Caki2 (cell line): ENCODE measurements at places on chromosomes 5 and 9.

- DNase-seq, result no peak
Observed at GRCh38 chr5:128253161-128253560, 169.6 kb downstream of the SLC12A2 start.

DNA sequence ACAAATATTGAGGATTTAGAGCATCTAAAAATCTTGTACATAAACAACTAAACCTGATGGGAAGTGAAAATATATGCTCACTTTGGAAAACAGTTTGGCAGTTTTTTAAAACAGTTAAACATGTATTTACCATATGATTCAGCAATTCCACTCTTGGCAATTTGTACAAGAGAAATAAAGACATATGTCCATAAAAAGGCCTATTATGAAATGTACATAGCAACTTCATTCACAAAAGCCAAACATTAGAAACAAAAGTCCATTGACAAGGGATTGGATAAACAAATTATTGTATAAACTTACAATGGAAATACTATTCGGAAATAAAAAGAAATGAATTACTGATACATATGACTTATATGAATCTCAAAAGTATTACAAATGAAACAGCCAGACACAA is 196.2 kb upstream of the SLC24A2 start:
- no peak for DNase-seq

DNA sequence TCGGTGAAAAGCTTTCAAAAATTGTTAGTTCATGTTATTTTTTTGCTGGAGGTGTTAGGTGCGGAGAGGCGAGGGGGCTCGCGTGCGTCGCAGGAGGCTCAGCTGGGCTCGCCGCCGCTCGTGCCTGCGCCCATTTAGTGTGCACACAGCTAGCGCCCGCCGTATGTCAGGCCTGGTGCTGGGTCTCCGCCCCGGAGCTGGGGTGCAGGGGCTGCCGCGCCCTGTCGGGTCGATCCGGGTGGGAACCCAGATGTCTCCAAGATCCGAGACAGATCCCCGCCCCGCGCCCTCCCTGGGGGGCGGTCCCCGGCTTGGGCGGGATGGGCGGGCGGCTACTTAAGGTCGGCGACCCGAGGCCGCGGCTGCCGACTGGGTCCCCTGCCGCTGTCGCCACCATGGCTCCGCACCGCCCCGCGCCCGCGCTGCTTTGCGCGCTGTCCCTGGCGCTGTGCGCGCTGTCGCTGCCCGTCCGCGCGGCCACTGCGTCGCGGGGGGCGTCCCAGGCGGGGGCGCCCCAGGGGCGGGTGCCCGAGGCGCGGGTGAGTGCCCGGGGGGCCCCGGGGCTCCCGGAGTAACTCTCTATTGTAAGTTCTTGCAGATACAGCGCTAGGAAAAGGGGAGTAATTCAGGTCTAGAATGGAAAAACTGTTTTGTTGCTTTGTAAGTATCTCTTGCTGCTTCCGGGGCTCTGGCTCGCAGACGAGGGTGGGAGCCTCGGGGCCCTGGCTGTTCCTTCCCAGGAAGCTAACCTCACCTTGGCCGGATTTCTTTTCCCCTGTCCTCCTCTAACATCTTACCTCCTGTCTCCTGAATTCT is 31.7 kb downstream of the GSN start:
- no peak for DNase-seq

- DNase-seq, result no peak
Observed at GRCh38 chr9:28051559-28052503, 478.6 kb upstream of the C9orf72 start.

DNA sequence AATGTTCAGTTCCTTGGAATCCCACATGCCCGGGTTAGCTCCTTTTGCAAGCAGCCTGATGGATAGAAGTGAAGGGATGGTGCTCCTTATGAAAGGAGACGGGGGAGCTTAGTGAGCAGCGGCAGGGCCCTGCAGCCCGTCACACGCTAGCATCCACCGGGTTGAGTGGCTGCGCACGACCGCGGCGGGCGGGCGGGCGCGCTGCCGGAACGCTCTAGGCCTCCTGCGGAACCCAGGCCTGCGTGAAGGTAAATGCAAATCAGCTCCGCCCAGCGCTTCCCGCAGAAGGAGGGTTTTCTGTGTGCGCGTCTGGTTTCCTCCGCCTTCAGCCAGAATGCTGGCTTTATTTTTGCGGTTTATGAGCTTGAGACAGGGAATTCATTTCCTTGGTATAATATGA is 19.8 kb downstream of the IL12B start:
- DNase-seq, result no peak

- no peak for DNase-seq
Observed at GRCh38 chr5:73444499-73445438, 3.8 kb downstream of the FOXD1 start.

DNA sequence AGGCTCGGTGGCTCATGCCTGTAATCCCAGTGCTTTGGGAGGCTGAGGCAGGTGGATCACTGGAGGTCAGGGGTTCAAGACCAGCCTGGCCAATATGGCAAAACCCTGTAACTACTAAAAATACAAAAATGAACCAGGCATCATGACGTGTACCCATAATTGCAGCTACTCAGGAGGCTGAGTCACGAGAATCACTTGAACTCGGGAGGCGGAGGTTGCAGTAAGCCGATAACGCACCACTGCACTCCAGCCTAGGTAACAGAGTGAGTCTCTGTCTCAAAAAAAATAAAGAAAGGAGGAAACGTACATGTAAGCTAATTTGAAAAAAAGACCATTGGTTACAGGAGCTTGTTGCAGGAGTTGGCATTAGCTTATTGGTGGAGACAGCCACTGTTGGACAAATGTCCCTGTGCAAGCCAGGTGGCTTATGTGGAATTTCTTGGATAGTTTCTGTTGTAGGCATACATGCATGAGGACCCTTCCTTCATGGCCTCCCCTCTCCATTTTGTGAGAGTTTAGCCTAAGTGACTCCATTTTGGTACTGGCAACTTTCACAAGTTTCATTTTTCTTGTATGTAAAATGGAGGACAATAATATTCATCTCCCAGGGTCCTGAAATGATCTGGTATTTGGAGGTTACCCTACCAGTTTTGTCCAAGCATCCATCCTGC is 16.8 kb upstream of the RAB14 start:
- no peak for DNase-seq

- DNase-seq, result no peak
Observed at GRCh38 chr5:132673939-132674630, at the start of gene IL4. TSS of gene IL4 (plus strand) at chr5:132673989. CDS start at chr5:132674051, 62 bp downstream.

DNA sequence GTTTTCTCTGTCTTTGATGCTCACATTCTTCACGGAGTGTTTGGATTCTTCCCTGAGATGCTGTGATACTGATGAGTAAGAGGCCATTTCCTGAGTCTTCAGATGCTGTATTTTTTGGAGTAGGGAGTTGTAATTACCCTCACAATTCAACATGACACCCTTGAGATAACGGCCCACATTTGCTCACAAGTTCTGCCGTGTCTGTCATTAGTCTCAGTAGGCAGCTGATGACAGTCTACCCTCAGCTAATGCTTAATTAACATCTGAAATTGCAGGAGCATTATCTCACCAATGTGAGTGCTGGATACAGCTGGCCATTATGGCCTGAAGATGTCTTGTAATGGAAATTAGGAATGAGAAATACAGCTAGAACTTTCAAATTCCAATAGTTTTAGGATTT is 307.1 kb upstream of the ADCY2 start:
- no peak for DNase-seq

- DNase-seq, result peak; percentile 73
Observed at GRCh38 chr5:36876965-36877666, 547 bp downstream of the NIPBL start.

- no peak for DNase-seq
Observed at GRCh38 chr9:85716031-85716877, 25.5 kb downstream of the AGTPBP1 start.

GRCh38 chr5:105380126-105380525 is 1817.5 kb upstream of the NUDT12 start:
- no peak for DNase-seq

- no peak for DNase-seq
Observed at GRCh38 chr5:6858419-6858818, 145.2 kb downstream of the TENT4A start.

DNA sequence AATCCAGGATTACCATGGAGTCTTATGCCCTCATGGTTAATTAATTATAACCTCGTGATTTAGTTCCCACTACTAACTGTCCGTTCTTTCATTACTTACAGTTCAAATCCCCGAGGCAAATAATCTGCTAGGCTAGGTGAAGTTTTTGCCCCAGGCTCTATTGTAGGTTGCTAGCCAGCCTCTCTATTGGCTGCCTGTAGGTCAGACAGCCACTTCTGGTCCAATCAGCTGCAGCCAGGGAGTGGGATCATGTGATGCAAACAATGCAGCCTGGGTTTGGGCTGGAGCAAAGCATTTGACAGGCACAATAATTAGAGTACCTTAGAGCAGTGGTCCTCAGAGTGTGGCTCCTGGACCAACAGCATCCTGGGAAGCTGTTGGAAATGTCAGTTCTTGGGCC is 17.7 kb downstream of the TMEM252 start:
- no peak for DNase-seq

DNA sequence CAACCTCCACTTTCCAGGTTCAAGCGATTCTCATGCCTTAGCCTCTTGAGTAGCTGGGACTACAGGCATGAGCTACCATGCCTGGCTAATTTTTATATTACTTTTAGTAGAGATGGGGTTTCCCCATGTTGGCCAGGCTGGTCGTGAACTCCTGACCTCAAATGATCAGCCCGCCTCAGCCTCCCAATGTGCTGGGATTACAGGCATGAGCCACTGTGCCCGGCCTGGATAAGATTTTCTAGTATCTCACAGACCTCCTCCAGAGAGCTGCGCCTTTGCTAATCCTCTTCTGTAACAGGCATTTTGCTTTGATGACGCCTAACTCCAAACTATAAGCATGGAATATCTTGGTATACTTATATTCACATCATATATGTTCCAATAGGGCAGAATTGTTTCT is 99.4 kb downstream of the FSTL4 start:
- DNase-seq, result no peak

DNA sequence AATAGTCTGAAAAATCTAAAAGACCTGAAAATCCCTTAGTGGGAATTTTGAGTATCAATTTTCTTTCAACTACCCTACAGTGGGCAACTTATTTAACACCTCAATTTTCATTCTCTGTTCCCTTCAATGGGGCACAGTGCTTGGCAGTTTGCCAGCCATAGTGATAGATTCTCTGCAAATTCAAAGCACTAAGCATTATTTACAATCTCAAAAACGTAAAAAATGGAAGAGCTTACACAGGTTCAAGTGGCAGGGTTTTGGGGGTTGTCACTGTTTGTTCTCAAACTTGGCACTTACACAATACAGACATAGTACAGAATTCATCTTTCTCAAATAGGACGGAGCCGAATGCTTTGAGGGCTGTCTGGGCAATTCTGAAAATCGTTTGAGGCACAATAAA is 515.0 kb downstream of the EFNA5 start:
- DNase-seq, result no peak

- peak; percentile 46 for DNase-seq
Observed at GRCh38 chr5:111735583-111736270, 21.3 kb downstream of the NREP start.
